Spleen (tissue), 13 donors: ENCODE measurements at places on chromosomes 16 and 17. TPM values are rescaled to one million over a fixed set of nuclear protein-coding genes. Genes with fewer than 3 reads are reported as not detected.

- H3K27ac ChIP-seq: peak overlapping the region; percentile 83
- peaks cover 69% of the 10 kb centered on the region for H3K36me3 ChIP-seq
- H3K27me3 ChIP-seq: no peaks in the 10 kb centered on the region
- DNase-seq: no peak
Measured at GRCh38 chr16:4486126-4486893, 10.1 kb downstream of the HMOX2 start.

- H3K27ac ChIP-seq: no peak overlapping the region
- DNase-seq: peak; percentile 55
- no peaks in the 10 kb centered on the region for H3K36me3 ChIP-seq
- H3K4me1 ChIP-seq: peaks cover 22% of the 10 kb centered on the region
- peaks cover 20% of the 10 kb centered on the region for H3K27me3 ChIP-seq
- H3K4me3 ChIP-seq: no peak overlapping the region
Measured at GRCh38 chr17:60153606-60154390, 4.0 kb downstream of the CA4 start.

DNA sequence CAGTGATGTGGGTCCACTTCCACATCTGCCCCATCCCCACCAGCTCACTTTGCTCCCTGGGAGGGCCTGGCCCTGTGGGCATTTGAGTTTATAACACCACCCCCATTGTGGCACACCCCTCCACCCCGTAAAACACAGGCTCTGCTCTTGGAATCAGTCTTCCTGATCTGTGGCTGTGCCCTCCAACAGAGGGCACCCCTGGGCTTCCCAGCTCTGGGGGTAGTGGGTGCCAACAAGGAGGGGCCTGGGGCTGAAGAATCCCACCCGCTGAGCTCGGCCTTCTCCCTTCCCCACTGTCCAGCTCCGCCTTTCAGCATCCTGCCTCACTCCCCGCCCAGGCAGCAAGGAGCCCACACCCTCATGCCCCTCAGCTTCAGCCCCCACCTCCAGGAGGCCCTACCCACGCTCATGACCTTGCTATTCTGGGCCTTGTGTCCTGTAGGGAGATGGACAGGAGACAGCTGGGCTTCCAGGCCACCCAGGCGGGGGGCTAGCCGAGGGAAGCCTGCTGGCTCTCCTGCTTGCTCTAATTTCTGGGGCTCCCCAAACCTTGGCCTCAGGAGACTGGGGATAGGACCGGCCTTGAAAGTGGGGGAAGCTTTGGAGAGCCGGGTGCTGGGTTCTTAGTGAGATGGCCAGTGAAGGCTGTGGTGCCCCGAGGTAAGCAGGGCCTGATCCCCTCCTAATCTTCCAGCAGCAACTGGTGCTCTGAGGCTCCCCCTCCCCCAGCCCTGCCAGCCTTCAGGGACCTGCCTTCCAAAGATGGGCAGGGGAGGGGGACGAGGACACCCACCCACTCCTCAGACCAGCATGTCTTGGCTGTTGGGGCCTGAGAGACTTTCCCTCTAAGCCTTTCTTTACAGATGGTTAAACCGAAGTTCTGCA, 2.9 kb upstream of the ATP2A1 start:
- no peak overlapping the region for H3K27ac ChIP-seq
- peak; percentile 65 for DNase-seq
- H3K4me3 ChIP-seq: no peak overlapping the region
- H3K4me1 ChIP-seq: peaks cover 15% of the 10 kb centered on the region

DNA sequence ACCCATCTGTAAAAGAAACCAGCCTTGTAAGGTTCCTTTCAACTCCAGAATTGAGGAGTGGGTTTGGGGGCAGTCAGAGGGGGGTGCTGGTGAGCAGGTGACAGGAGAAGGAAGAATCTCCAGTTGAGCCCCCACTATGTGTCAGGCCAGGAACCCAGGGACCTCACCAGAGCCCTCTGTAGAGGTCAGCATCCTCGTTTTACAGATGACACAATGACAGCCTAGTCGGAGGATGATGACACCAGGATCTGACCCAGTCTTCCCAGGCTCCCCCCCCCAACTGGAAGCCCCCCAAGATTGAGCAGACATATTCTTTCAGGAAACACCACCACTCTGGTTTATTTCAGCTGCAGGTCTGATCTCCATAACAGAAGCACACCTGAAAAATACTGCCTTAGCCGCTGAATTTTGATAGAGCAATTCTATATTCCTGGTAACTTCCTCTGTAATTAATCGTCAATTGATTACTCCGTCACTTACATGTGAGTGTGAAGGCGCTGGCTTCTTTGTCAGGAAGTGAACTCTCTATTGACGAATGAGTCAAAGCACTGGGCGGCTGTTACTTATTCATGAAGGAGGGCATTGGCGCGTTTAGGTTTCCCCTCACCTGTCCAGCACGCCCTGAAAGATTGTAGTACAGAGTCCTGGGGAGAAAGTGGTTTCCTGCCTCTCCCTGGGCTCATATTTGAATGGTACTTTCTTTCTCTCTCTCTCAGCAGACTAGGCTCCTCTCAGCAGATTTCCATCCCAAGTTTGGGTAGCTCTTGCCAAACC, 21.2 kb downstream of the SOCS3 start:
- peaks cover 22% of the 10 kb centered on the region for H3K4me1 ChIP-seq
- no peaks in the 10 kb centered on the region for H3K36me3 ChIP-seq
- H3K27me3 ChIP-seq: no peaks in the 10 kb centered on the region
- H3K4me3 ChIP-seq: no peak overlapping the region
- DNase-seq: no peak
- peak overlapping the region; percentile 43 for H3K27ac ChIP-seq

- no peak overlapping the region for H3K27ac ChIP-seq
- peaks cover 11% of the 10 kb centered on the region for H3K4me1 ChIP-seq
- no peaks in the 10 kb centered on the region for H3K27me3 ChIP-seq
- peak; percentile 54 for DNase-seq
- H3K4me3 ChIP-seq: no peak overlapping the region
Measured at GRCh38 chr16:68512183-68512582, 26.9 kb upstream of the ZFP90 start.

DNA sequence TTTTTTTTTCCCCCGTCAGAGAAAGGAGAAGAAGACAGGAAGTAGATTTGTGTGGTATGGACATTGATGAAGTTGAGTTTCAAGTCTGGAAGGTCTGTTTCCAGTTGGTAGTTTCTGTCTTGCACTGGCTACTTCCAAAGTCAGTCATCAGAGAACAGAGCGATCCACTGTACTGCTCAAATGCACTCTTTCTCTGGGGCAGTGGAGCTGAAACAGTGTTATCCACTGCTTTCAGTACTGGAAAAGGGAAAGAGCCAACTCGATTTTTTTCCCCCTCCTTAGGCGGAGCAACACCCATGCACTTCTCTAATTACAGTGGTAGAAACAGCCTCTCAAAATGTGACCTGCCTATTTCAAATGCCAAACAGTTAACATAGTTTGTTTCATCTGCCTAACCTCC, 7.4 kb downstream of the PRKCA start:
- no peak for DNase-seq
- H3K4me3 ChIP-seq: no peak overlapping the region
- H3K27me3 ChIP-seq: no peaks in the 10 kb centered on the region
- H3K4me1 ChIP-seq: peaks cover 3% of the 10 kb centered on the region
- no peak overlapping the region for H3K27ac ChIP-seq
- no peaks in the 10 kb centered on the region for H3K36me3 ChIP-seq

- H3K36me3 ChIP-seq: no peaks in the 10 kb centered on the region
- peak overlapping the region; percentile 88 for H3K4me3 ChIP-seq
- no peak for DNase-seq
Measured at GRCh38 chr16:4477966-4478365, 1.8 kb downstream of the HMOX2 start.

DNA sequence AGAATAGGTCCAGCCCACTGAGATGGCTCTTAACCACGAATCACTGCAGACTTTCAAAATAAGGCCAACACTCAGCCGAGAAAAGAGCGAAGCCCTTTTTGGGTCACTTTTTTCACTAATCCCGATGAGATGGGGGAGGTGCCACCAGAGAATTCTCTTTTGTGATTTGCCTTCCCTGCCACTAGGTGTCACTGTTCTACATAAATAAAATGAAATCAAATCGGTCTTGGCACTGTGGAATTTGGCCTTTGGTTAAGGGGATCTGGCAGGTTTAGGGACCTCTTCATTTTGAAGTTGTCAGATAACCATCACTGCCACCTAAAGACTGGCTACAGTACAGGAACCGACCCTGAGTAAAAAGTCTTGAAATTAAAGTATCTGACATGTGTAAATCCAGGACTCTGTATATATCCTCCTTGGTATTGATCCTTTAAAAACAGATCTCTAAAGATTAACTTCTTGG, 147.0 kb downstream of the HS3ST4 start:
- no peak for DNase-seq
- no peaks in the 10 kb centered on the region for H3K36me3 ChIP-seq
- H3K27ac ChIP-seq: no peak overlapping the region
- no peak overlapping the region for H3K4me3 ChIP-seq

DNA sequence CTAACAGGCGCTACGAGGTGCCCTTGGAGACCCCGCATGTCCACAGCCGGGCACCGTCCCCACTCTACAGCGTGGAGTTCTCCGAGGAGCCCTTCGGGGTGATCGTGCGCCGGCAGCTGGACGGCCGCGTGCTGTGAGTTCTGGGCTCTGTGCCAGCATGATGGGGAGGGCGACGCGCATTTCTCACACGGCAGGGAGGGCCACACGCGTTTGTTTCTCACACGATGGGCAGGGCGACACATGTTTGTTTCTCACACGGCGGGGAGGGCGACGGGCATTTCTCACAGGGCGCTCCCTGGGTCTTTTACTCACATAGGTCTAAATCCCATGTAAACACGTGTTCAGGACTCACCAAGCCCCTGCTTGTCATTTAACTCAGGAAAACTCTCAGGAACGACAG, 4.4 kb downstream of the GAA start:
- no peak overlapping the region for H3K4me3 ChIP-seq
- no peaks in the 10 kb centered on the region for H3K27me3 ChIP-seq

DNA sequence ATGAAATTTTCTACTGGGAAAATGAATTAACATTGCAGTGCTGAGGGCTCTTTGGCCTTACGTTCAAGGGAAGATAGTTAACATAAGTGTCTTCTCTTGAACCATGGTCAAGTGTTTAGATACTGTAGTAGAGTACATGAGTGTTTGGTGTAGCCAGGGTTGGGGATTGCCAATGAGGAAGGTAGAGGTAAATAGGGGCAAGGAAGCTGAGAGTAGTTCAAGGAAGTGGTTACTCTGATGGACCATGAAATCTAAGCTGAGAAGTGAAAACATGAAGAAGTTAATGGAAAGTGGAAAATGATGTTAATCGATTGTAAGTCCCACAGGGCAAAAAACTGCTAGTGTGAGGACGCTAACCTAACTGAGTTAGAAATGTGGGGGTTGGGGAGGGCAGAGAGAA, 249.6 kb upstream of the AXIN2 start:
- H3K4me3 ChIP-seq: no peak overlapping the region
- H3K4me1 ChIP-seq: no peaks in the 10 kb centered on the region
- no peak for DNase-seq
- H3K36me3 ChIP-seq: no peaks in the 10 kb centered on the region
- H3K27me3 ChIP-seq: no peaks in the 10 kb centered on the region

DNA sequence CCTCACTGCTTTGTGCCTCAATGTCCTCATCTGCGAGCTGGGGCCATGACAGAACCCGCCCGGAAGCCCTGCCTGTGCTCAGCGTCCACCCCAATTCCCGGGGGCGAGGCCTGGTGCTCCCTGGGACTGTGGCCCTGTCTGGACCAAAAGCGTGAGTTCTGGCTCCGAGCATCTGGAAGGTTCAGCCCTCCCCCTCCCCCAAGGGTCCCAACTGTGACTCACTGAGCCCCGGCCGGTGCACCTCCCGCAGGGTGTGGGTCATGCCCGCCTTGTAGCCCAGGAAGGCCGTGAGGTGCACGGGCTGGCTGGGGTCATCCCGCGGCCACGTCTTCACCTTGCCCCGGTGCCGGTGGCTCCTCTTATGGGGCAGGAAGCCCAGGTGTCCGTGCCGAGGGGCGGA, 755 bp downstream of the RPL3L start:
- H3K27ac ChIP-seq: no peak overlapping the region
- H3K4me3 ChIP-seq: no peak overlapping the region
- H3K4me1 ChIP-seq: peaks cover 4% of the 10 kb centered on the region
- H3K27me3 ChIP-seq: peaks cover 2% of the 10 kb centered on the region

GRCh38 chr16:3485097-3485745, 10.1 kb downstream of the C16orf90 start:
- DNase-seq: peak; percentile 58
- no peak overlapping the region for H3K27ac ChIP-seq
- H3K27me3 ChIP-seq: no peaks in the 10 kb centered on the region
- H3K4me3 ChIP-seq: no peak overlapping the region
- H3K36me3 ChIP-seq: peaks cover 85% of the 10 kb centered on the region
- peaks cover 5% of the 10 kb centered on the region for H3K4me1 ChIP-seq

GRCh38 chr17:44049294-44050060, 17.0 kb downstream of the LSM12 start:
- no peak overlapping the region for H3K4me3 ChIP-seq
- H3K4me1 ChIP-seq: no peaks in the 10 kb centered on the region
- peaks cover 86% of the 10 kb centered on the region for H3K36me3 ChIP-seq
- H3K27me3 ChIP-seq: no peaks in the 10 kb centered on the region
- DNase-seq: no peak

- no peaks in the 10 kb centered on the region for H3K4me1 ChIP-seq
- no peak for DNase-seq
- peaks cover 72% of the 10 kb centered on the region for H3K27me3 ChIP-seq
- H3K36me3 ChIP-seq: no peaks in the 10 kb centered on the region
Measured at GRCh38 chr16:23298290-23298915, 3.7 kb upstream of the SCNN1B start.

DNA sequence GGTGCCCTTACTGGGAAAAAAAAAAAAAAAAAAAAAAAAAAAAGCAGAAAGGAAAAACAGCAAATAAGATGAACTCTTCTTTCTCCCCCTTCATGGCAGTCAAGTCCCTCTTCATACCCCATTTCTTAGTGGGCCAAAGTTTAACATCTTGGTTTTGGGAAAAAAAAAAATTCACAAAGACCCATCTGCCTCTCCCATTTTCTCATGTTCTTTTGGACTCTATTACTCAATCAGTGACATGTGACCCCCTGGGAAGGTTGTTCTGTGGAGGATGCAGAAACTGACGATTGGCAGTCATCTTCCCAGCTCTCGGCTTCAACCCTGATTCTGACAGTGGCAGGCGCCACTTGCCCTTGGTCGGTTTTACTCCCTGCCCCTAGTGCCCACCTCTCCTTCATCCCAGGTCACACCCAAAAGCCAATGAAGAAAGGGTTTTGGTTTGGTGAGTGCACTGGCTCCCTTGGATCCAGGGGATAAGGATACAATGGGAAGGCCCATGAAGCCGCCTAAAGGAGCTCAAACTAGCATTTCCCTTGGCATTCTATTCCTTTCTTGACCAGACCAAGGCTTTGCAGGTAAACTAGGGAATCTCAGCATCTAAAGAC, 60.7 kb upstream of the TBX2 start:
- DNase-seq: no peak
- H3K4me1 ChIP-seq: no peaks in the 10 kb centered on the region
- H3K27me3 ChIP-seq: no peaks in the 10 kb centered on the region
- H3K27ac ChIP-seq: peak overlapping the region; percentile 26

WSCD1 gene
- 6.2 TPM for polyA plus RNA-seq

TP53TG3C gene
- polyA plus RNA-seq: not detected

DLX4 gene
- polyA plus RNA-seq: 0.29 TPM
